ENCODE measurements at places on chromosomes 3 and 15. TPM values are rescaled to one million over a fixed set of nuclear protein-coding genes. Genes with fewer than 3 reads are reported as not detected.

Gene ACTC1
- not detected for total RNA-seq

Gene PSMA4
- total RNA-seq: 130 TPM

Gene ERICH6
- not detected for total RNA-seq

Gene GPR149
- total RNA-seq: not detected

Gene TGM4
- total RNA-seq: not detected

Gene RBPMS2
- not detected for total RNA-seq

Gene CTXN2
- not detected for total RNA-seq
